ENCODE measurements at places on chromosomes 5 and 9.

GRCh38 chr9:124764774-124765438 is 6.2 kb downstream of the NR6A1 start:
- no peak for DNase-seq

- no peak for DNase-seq
Observed at GRCh38 chr5:73701566-73701965, 75.6 kb downstream of the ARHGEF28 start.

DNA sequence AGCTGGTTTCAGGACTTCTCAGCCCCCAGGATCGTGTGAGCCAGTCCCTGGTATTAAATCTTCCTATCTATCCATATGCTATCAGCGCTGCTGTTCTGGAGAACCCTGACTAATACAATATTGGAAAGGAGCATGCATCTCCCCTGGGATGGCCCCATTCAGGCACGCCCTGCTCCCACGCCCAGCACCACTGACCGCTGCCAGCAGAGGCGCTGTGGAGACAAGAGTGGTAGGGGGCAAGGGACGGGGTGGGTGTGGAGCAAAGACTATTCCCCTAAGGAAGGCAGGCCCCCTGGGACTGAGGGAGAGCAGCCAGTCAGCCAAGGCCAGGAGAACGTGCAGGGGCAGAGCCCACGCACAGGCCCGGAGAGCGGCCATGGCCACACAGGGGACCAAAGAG is 116.0 kb downstream of the VAV2 start:
- no peak for DNase-seq

GRCh38 chr5:110106750-110107149 is 417.0 kb downstream of the MAN2A1 start:
- DNase-seq: no peak

GRCh38 chr9:522658-523057 is 308.0 kb downstream of the DOCK8 start:
- no peak for DNase-seq

GRCh38 chr9:69675563-69675962 is 3.4 kb upstream of the APBA1 start:
- DNase-seq: no peak

- no peak for DNase-seq
Observed at GRCh38 chr5:73564675-73565074, 764 bp downstream of the ANKRA2 start.

GRCh38 chr5:102731693-102732092 is 23.4 kb upstream of the PAM start:
- no peak for DNase-seq

GRCh38 chr9:36575411-36575882 is 2.8 kb downstream of the MELK start:
- no peak for DNase-seq

DNA sequence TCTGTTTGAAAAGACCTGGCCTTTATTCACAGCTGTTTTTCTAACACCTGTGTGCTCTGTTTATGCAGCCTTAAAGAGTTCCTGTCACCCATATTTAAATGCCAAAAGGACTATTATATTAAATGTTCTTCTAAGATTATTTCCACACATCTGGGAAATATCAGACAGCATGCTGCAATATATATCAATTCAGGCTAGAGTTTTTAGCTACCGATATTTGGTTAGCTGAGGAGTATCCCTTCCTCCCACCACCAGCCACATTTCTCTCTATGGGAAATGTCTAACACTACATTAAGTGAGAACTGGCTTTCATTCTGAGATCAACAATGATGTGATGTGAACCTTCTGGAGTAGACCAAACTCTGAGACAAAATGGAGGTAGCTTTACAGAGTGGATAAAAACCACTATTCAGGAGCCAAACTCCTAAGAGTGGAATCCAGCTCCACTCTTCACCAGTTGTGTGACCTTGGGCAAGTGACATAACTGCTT is 509.2 kb downstream of the ZNF608 start:
- no peak for DNase-seq

- DNase-seq: no peak
Observed at GRCh38 chr5:112174959-112175594, 244.0 kb downstream of the EPB41L4A start.

- no peak for DNase-seq
Observed at GRCh38 chr5:14184725-14185124, 41.6 kb downstream of the TRIO start.

DNA sequence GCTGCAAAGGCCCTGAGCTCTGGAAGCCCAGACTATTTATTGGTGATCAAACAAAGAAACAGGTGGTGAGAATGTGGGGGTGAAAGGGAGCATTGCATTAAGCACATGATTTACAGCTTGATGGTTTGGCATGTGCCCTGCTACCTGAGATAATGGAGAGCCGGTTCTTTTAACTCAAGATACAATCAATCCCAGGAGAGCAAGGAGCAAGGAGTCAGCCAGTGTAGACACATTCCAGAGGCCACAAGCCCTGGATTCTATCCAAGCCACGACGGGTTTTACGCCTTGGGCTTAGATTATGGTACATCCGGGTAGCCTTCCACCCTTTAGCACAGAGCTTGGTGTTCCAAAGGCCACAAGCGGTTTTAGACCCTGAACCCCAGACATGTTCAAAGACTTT is 292.2 kb downstream of the CYLC2 start:
- DNase-seq: no peak

- DNase-seq: no peak
Observed at GRCh38 chr9:6272229-6272598, 56.0 kb upstream of the TPD52L3 start.

DNA sequence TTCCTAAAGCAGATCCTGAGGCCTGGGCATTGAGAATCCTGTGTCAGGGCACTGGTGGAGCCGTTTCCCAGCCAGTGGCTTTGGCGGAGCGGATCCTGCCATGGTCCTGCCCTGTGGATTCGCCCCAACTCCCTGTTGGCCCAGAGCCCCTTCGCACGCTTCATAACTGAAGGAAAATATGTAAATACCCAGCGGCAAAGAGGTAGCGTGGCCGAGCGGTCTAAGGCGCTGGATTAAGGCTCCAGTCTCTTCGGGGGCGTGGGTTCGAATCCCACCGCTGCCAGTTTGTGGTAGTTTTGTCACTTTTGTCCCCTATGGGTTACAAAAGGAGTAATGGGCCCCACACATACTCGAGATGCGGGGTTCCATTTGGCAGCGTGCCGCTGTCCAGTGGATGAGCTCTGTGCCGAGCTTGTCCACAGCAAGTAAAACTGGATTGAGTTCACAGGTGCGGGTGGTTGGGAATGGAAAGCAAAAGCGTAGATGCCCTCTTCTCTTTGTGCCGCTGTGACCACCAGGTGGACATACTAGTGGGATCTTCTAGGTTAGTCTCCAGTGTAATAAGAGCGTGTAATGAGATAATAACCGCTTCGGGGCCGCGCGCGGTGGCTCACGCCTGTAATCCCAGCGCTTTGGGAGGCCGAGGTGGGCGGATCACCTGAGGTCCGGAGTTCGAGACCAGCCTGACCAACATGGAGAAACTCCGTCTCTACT is 17.3 kb downstream of the TRIM7 start:
- DNase-seq: peak; percentile 21

GRCh38 chr9:100880284-100880683 is 148.2 kb upstream of the PLPPR1 start:
- no peak for DNase-seq

DNA sequence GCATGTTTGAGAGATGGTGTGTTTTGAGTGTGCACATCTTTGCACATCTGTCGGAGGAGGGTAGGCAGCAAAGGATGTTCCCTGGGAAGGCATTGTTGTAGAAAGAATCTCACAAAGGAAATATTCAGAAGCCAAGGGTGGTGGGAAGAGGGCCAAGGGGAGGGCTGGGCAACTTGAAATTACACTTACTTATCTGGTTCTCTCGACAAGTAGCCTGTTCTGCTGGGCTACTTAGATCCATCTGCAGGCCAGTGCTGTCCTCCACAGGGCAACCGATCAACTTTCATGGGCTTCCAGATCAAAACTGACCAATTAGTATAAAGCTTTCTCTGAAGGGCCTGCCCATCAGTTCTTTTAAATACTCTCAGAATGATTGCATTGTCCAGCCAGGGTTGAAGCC is 495.2 kb downstream of the GADD45G start:
- DNase-seq: no peak

DNA sequence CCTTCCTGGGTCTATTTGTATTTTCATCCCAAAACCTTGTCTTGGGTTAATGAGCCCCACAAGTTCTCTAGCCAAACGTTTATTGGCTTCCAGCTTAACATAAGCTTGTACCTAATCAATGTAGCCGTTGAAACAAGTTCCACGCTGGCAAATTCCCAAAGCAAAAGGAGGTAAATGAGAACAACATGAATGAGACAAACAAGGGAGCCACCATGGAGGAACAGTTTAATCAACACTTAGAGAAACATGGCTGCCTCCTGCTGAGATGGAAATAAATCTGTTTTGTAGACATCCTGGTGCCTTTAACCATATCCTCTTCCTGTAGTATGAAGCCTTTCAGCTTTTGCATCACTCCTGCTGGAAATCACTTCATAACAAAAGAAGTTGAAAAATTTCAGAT is 166.6 kb upstream of the NFIB start:
- DNase-seq: no peak

GRCh38 chr9:131234799-131235479 is 41.4 kb downstream of the FAM78A start:
- DNase-seq: no peak

All from stimulated activated CD8-positive, alpha-beta memory T cell treated with anti-CD3 and anti-CD28 coated beads, Interleukin-2, amount 100 ng/mL, for 1 hour (primary cell).